ENCODE measurements at places on chromosomes 5 and 9. TPM values are rescaled to one million over a fixed set of nuclear protein-coding genes. Genes with fewer than 3 reads are reported as not detected.
A peak's percentile ranks its signal among the peaks of the same experiment; 100 is the strongest.

DNA sequence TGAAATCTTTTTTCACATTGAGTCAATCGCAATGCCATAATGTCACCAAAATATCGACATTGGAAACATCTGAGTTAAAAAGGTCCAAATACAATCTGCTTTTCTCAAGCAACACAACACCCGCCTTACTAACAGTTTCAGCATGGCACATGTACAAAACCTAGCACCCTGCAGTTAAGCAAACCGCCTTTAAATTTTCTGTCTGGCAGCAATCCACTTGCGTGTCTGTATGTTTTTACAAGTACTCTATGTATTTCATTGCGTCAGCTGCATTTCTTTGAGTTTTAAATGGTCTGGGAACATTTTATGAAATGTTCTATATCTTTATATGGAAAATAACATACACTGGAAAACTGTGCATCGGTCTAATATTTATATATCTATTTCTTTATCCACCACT is 134.6 kb downstream of the DENND1A start:
- no peak overlapping the region for H3K4me3 ChIP-seq
- H3K27me3 ChIP-seq = no peaks in the 10 kb centered on the region
- no peak overlapping the region for H3K27ac ChIP-seq
- DNase-seq = no peak
- H3K4me1 ChIP-seq = peaks cover 7% of the 10 kb centered on the region

DNA sequence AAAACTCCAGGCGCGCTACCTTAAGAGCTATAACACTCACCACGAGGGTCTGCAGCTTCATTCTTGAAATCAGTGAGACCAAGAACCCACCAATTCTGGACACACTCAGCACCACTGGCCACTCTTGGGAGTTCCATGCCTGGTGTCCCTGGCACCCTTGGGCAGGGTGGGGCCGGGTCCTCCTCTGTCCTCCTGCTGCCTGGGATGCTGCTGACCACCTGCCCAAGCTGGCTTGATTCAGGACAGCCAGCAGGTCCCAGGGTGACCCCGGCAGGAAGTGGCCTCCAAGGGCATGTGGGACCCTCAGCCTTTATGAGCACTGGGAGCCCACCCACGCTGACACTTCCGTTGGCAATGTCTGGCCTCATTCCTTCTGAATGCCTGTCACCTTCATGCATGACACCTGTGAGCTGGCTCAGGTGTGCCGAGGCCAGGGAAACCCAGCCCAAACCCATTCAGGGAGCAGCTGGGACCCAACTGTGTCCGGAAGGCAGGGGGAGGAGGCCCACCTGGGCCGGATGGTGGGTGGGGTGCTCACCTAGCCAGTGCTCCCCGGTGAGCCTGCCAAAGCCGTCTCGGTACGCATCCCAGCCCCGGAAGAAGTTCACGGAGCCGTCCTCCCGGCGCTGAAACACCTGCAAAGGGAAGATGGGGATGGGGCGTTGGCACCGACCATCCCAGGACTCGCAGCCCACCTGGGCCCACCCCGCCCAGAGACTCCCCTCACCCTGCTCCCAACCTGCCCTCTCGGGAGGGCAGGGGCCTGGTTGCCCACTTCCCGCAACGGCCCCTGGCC is 14.8 kb upstream of the QRFP start:
- H3K27me3 ChIP-seq = peaks cover 6% of the 10 kb centered on the region
- H3K27ac ChIP-seq = no peak overlapping the region
- no peak for DNase-seq
- no peaks in the 10 kb centered on the region for H3K36me3 ChIP-seq
- H3K4me1 ChIP-seq = peaks cover 17% of the 10 kb centered on the region
- no peak overlapping the region for H3K4me3 ChIP-seq

GRCh38 chr5:158727771-158728311 is 371.9 kb downstream of the EBF1 start:
- H3K4me1 ChIP-seq = peaks cover 32% of the 10 kb centered on the region
- no peak for DNase-seq
- peak overlapping the region; percentile 3 for H3K4me3 ChIP-seq
- H3K36me3 ChIP-seq = no peaks in the 10 kb centered on the region
- H3K27ac ChIP-seq = no peak overlapping the region

GRCh38 chr9:36987891-36988290 is 46.2 kb downstream of the PAX5 start:
- no peak overlapping the region for H3K27ac ChIP-seq
- peak overlapping the region; percentile 11 for H3K4me3 ChIP-seq
- H3K36me3 ChIP-seq = peaks cover 10% of the 10 kb centered on the region

- no peak overlapping the region for H3K4me3 ChIP-seq
- DNase-seq = no peak
- H3K36me3 ChIP-seq = no peaks in the 10 kb centered on the region
- H3K27ac ChIP-seq = no peak overlapping the region
- H3K27me3 ChIP-seq = no peaks in the 10 kb centered on the region
These were observed 69.0 kb upstream of the GLRX start for GRCh38 chr5:95891499-95891898.

DNA sequence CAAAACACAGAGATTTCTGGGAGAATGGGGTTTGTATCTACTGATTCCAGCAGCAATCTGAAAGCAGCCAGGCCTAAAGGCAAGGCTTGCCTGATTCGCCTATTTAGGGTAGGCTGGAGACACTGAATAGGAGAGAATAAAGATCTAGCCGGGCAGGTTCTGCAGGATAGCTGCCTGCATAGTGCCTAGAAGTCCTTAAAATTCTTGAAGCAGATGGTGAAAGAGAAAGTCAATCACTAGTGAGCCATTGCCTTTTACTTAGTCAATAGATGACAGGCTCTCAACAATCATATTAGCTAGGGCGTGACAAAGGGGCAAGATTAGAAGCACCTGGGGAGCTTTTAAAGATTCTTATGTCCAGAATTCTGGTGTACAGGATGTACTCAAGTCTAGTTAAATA is 522.7 kb downstream of the HTR1A start:
- H3K4me3 ChIP-seq = no peak overlapping the region
- DNase-seq = no peak
- no peak overlapping the region for H3K27ac ChIP-seq
- H3K27me3 ChIP-seq = no peaks in the 10 kb centered on the region
- H3K36me3 ChIP-seq = no peaks in the 10 kb centered on the region
- H3K4me1 ChIP-seq = no peaks in the 10 kb centered on the region

DNA sequence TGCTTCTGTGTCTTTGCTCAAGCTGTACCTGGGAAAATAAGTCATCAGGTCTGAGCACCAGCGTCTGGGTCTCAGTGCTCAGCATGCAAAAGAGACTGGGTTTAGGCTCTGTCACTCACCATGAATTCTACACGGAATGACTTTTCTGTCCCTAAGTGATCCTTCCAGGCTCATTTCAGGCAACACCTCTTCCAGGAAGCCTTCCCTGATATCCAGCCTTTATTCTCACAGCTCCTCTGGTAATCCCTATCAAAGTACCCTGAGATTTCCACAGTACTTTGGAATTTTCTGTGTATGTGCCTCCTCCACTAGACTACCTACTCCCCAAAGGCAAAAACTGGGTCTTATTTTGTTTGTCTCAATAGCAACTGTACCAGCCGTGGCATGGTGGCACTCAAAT is 92.7 kb upstream of the BOD1 start:
- peaks cover 30% of the 10 kb centered on the region for H3K4me1 ChIP-seq
- no peak overlapping the region for H3K27ac ChIP-seq
- H3K27me3 ChIP-seq = peaks cover 61% of the 10 kb centered on the region
- H3K36me3 ChIP-seq = no peaks in the 10 kb centered on the region
- no peak for DNase-seq

DNA sequence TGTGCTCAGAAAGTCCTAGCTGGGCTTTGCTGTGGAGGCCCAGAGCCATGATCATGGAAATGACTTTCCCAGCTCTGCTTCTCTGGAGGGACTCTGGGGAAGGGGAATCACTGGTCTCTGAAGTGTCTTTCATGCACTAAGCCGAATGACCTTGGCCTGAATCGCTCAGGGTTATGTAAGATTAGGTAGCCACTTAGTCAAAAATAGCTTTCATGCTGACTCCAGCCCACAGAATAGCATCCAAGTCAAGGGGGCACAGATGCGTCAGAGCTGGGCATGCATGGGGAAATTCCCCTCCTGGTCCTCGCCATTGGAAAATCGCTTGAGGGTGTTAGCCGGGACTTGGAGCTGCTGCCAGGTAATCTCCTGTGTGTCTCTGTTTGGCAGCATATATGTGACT is 36.1 kb upstream of the PPARGC1B start:
- H3K36me3 ChIP-seq = no peaks in the 10 kb centered on the region
- peaks cover 16% of the 10 kb centered on the region for H3K27me3 ChIP-seq
- DNase-seq = no peak
- H3K4me3 ChIP-seq = no peak overlapping the region
- H3K4me1 ChIP-seq = no peaks in the 10 kb centered on the region
- no peak overlapping the region for H3K27ac ChIP-seq

DNA sequence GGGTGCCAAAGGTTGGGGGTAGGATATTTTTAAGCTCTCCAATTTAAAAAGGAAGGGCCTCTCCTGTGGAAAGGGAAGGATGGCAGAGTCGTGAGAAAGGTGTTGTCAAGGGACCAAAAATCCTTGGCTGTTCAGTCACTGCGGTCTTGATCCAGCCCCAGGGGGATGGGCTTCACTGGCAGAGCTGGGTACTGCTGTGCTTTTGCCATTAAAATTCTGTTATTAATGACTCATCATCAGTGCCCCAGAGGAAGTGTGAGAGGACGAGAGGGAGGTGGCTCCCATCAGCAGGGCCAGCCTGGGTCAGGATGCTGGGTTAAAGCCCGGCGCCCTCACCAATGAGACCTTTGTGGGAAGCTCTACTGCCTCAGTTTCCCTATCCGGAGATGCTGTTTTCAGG is 16.7 kb downstream of the PCDH12 start:
- H3K36me3 ChIP-seq = peaks cover 4% of the 10 kb centered on the region
- no peak for DNase-seq
- H3K27me3 ChIP-seq = no peaks in the 10 kb centered on the region
- H3K4me3 ChIP-seq = no peak overlapping the region

- H3K36me3 ChIP-seq = no peaks in the 10 kb centered on the region
- DNase-seq = no peak
- peaks cover 13% of the 10 kb centered on the region for H3K4me1 ChIP-seq
- peak overlapping the region; percentile 73 for H3K27ac ChIP-seq
- no peak overlapping the region for H3K4me3 ChIP-seq
These were observed 13.3 kb downstream of the ARAP3 start for GRCh38 chr5:141668601-141669265.

DNA sequence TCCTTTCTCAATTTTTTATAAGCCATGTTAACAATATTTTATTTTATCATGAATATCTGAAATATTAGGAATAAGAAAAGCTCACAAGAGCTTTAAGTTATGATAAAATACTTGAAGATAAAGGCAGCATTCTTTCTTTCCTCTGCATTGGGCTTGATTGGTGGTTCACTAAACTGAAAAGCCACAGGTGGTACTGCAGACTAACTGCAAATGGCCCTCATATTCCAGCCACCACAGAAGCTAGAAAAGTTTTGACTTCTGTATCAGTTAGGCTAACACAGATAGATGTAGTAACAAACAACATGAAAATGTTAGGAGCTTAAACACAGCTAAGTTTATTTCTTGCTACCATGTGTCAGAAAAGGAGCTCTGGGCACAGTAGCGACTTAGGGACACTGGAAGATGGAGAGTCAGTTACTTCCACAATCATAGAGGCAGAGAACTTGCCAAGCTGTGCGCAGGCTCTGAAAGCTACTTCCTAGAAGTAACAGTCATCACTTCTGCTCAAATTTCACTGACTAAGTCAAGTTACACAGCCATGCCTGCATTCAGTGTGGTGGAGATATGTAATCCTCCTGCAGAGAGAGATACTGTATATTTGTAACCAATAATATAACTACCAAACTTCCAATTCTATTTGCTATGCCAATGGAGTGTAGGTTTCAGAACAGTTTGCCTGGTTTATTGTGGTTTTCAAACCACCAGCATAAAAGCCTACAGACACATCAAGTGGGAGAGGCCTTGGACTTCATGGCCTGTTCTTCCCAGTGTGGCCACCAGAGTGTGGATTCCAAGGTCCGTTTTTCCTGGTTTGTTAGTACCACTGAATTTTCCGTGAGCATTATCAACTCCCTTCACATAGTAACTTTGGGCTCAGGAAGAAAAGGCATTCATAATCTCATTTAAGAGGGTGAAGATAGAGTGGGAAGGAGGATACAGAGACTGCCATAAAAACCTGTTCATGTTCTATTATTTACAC is 268.3 kb downstream of the PJA2 start:
- H3K4me1 ChIP-seq = peaks cover 5% of the 10 kb centered on the region
- H3K36me3 ChIP-seq = no peaks in the 10 kb centered on the region
- no peak overlapping the region for H3K27ac ChIP-seq
- H3K4me3 ChIP-seq = no peak overlapping the region
- H3K27me3 ChIP-seq = no peaks in the 10 kb centered on the region

GRCh38 chr9:124485201-124485600 is 22.0 kb downstream of the NR5A1 start:
- H3K27me3 ChIP-seq = peaks cover 25% of the 10 kb centered on the region
- no peak for DNase-seq
- H3K4me3 ChIP-seq = no peak overlapping the region
- H3K27ac ChIP-seq = no peak overlapping the region

GRCh38 chr5:34959323-34959722 is 30.0 kb downstream of the DNAJC21 start:
- DNase-seq = no peak
- H3K4me1 ChIP-seq = no peaks in the 10 kb centered on the region
- peaks cover 14% of the 10 kb centered on the region for H3K36me3 ChIP-seq
- H3K4me3 ChIP-seq = no peak overlapping the region
- no peaks in the 10 kb centered on the region for H3K27me3 ChIP-seq
- no peak overlapping the region for H3K27ac ChIP-seq

- peaks cover 4% of the 10 kb centered on the region for H3K36me3 ChIP-seq
- no peak for DNase-seq
- H3K4me3 ChIP-seq = no peak overlapping the region
- no peaks in the 10 kb centered on the region for H3K27me3 ChIP-seq
These were observed 17.1 kb upstream of the GLIPR2 start for GRCh38 chr9:36119476-36119875.

- DNase-seq = no peak
- H3K27me3 ChIP-seq = no peaks in the 10 kb centered on the region
- no peaks in the 10 kb centered on the region for H3K36me3 ChIP-seq
- no peak overlapping the region for H3K4me3 ChIP-seq
These were observed 8.6 kb upstream of the PTGES start for GRCh38 chr9:129761293-129761900.

GRCh38 chr5:125715216-125715615 is 708.0 kb upstream of the GRAMD2B start:
- H3K4me3 ChIP-seq = no peak overlapping the region
- H3K27me3 ChIP-seq = no peaks in the 10 kb centered on the region
- H3K4me1 ChIP-seq = peaks cover 74% of the 10 kb centered on the region
- DNase-seq = no peak
- H3K36me3 ChIP-seq = no peaks in the 10 kb centered on the region

DNA sequence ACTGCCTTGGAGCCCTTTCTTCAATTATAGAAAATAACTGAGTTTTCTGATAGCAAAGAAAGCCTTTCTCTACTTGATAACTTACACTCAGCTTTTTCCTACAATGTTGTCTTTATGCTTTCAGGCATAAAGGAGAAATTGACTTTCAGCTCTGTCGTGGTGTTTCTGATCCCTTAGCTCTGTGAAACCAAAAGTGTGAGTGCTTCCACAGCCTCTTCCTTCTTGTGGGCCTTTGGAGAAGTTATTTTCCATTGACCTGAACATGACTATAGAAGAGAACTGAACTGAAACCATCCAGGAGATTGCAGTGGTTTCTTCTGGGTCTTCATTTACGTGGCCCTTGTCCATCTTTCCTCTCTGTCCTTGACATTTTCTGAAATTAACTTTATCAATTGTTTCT is 59.5 kb upstream of the EQTN start:
- no peak for DNase-seq
- H3K36me3 ChIP-seq = peaks cover 21% of the 10 kb centered on the region
- H3K4me3 ChIP-seq = no peak overlapping the region
- peaks cover 33% of the 10 kb centered on the region for H3K4me1 ChIP-seq

The NSMF gene
- total RNA-seq = 64.4 TPM

The TEK gene
- total RNA-seq = 1.0 TPM

The GRK6 gene
- 47.4 TPM for total RNA-seq
